ENCODE measurements at places on chromosomes 5 and 9.

GRCh38 chr5:141692533-141692888, 10.5 kb upstream of the ARAP3 start:
- no peak for DNase-seq

GRCh38 chr5:77356740-77357139, 135.4 kb downstream of the WDR41 start:
- DNase-seq, result no peak

DNA sequence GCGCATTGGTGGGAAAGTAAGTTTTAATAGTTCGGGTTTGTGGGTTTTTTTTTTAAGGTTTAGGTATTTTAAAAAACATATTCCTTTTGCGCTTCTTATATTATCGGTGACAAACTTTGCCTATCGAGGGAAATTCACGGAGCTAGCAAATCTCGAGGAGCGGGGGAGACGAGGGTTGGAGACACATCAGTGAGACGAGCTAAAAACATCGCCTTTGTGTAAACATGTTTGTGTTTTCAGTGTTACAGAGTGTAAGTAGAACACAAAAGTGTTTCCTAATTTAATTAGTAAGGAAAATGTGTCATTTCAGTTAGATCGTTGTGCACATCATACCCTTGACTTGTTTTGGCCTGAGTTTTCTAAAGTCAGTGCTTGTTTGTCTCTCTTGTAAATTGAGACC, 945 bp downstream of the BTF3 start:
- DNase-seq, result no peak

DNA sequence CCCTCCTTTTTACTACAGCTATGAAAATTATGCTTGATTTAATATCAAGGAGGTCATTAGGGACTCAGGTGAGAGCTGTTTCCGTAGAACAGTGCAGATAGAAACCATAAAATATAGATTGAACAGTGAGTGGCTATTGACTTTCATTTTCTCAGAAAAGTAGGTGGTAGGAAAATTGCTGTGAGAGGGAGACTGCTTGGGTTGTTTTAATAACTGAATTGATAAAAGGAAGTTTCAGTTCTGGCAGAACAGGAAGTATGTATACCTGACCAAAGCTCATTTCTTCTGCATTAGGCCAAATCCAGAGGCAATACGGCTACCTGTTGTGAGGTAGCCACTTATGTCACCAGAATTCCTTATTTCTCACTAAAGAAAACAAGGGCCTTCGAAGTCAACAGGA, 761.7 kb upstream of the ARRDC3 start:
- no peak for DNase-seq

DNA sequence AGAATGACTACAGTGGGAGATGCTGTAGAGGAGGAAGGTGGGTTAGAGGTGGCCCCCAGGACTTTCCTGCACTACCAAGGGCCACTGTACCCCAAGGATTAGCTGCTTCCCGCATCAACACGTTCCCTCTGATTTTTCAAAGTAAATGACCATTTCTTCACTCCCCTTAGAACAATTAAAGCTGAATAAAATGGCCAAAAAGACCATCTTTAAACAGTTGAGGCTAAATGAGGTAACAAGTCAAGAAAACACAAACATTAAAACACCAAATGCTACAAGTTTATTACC, 740 bp upstream of the ERAP1 start:
- no peak for DNase-seq

DNA sequence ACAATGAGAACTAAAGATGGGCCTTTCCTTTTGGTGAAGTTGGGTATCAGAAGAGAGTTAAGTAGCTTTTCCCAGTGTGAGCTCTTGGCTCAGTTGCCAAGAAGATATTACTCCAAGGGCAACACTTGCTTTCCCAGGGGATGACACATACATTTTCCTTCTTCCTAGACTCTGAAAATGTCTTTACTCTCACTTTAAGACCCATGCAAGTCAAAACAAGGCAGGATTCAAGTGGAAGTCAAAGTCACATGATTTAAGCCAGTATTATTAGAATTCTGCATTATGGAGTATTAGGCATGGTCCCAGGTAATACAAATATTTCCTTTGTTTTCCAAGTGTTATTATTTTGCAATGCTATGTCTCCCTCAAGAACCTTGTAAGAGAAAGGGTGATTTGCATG, 175.1 kb downstream of the PPP2R2B start:
- no peak for DNase-seq

DNA sequence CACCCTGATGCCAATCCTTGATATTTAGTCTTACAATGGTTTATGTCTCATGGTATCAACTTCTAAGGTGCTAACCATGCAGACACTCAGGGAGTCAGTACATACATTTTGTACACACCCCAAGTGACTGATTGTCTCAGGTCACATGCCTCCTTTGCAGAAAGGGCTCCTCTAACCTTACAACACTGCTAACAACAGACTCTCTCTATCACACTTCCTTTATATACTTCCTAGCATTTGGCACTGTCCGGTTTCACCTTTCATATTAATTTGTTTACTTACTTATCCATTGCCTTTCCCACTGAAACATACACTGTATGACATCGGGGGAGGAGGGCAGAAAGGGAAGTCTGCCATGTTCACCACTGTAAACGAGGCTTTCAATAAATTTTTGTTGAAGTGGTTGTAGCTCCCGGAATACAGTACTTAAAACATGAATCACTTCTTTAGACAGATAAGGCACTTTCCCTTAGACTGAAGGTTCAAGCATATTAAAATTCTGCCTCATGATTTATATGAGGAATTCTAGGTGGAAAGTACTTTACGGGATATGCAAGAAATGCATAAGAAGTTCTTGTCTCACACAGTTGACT, 20.6 kb downstream of the EMB start:
- DNase-seq, result no peak

DNA sequence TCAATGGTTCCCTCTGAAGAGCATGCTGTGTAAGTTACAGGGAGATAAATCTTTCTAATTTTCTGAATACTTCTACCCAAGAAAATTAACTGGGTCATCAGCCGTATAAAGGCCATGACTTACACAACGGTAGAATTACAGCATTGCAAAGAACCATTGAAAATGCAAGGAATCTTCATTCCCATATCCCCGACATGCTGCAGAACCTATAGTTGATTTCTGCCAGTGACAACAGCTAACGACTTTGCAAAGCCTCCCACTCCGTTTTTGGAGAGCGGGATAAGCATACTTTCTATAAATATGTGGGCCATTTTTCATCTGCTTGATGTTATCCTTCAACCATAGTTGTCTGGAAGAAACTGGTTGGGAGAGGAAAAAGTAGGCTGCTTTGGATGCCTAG, 56.2 kb downstream of the PCA3 start:
- DNase-seq, result no peak

Data from coronary artery (tissue), 2 donors.